Bone marrow (tissue), 2 donors: ENCODE measurements at places on chromosomes 11 and 22.

DNA sequence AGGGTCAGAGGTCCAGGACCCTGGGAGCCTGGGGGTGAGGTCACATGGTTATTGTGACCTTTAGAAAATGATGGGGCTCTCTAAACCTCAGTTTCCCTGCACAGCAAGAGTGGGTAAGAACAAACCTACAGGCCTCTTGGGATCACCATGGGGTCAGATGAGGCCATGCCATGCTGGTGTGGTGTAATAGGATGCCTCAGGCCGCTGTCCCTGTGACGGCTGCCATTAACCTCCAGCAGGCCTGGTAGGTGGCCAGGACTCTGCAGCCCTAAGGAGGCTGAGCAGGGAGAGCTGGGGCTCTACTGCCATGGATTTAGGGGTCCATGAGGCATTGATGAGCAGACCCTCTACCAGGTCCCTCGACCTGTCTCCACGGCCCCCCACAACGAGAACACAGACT, 265.5 kb downstream of the CTTN start:
- DNase-seq, result no peak

DNA sequence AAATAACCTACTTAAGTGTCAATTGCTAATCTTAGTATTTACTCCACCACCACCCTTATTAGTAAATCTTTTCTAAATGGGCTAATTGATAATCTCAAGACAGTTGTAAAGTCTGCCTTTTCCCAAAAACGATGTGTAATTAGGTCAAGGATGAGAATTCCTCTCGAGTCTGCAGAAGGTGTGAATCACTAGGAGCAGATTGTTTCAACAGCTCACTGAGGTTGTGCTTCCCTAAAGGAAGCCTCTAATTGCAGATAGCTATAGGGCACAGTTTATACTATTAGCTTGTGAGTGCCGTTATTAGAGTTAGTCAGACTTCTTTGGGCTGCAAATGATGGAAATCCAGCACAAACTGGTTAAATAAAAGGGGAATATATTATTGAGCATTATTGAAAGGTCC, 84.9 kb downstream of the C11orf91 start:
- no peak for DNase-seq

DNA sequence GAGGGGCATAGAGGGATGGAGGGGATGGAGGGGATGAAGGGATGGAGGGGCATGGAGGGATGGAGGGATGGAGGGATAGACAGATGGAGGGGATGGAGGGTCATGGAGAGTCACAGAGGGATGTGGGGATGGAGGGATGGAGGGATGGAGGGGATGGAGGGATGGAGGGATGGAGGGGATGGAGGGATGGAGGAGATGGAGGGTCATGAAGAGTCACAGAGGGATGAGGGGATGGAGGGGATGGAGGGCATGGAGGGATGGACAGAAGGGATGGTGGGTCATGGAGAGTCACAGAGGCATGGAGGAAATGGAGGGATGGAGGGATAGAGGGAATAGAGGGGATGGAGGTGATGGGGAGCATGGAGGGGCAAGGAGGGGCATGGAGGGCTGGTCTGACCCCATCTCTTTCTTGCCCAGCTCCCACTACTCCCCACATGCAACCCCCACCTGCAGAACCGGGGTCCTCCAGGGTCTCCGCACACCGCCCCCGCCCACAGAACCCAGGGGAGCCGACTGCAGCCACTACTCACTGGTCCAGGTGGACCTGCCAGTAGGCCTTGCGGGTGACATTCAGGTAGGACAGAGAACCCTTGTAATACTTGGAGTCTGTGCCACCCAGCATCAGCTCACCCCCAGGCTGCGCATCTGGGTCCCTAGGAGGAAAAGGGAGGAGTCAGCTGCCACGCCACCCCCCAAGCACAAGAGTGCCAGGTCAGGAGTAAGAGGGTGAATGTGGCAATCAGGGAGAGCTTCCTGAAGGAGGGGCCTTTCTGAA, 4.2 kb upstream of the IFITM10 start:
- no peak for DNase-seq

GRCh38 chr11:12156301-12157140, 46.1 kb downstream of the MICAL2 start:
- no peak for DNase-seq

DNA sequence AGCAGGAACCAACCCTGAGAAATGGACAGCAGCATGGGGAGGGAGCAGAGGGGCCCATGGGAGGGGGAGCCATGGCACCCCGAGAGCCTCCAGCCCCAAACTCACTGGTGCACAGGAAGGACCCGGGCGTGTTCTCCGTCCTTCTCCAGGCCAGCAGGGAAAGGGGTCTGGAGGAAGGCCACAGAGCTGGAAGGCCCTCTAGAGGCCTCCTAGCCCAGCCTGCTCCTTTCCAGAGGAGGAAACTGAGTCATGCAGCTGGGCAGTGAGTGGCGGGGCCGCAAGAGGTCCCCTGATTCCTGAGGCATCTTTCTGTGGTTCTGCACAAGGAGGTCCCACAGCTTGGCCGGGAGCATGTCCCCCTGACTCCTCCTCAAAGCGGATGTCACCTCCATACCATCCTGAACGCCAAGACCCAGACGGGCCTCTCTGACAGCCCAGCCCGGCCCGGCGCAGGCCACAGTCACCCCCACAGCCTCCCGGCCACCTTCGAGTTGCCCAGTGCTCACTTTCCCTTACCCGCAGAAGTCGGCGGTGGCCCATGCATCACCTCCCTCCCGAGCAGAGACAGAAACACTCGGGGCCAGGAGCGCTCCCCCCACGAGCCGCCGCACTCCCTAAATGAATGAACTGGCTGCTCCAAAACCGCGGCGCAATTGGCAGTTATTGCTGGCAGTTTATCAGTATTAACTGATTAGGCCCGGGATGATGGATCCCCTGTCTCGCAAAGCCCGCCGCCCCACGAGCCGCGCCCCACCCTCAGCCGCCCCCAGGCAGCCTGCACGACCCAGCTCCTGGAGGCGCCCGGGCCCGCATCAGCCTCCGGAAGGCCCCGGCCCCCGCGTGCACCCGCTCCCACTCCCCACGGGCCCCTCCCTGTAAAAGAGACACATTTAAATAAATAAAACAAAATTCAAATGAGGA, 272.5 kb downstream of the BUD13 start:
- DNase-seq, result no peak

- no peak for DNase-seq
Measured at GRCh38 chr22:48343461-48343860, 1484.2 kb downstream of the BRD1 start.

DNA sequence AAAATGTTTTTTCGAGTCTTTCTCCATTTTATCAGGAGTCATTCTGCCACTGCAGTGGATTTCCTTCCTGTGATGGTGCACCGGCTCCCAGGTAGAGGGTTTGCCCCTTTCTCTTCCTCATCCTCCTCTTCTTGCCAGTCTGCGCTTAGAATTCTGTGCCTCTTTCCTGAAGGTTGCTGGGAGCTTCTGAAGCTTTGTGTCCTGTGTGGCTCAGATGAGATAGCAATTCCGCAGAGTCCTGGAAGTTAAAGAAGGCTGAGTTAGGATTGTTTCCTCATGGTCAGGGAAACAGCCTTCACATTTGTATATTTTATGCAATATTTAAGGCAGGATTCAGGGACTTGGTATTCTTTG, 264 bp downstream of the BCO2 start:
- DNase-seq, result no peak

GRCh38 chr11:126640186-126640585, 284.7 kb downstream of the ST3GAL4 start:
- DNase-seq, result no peak

DNA sequence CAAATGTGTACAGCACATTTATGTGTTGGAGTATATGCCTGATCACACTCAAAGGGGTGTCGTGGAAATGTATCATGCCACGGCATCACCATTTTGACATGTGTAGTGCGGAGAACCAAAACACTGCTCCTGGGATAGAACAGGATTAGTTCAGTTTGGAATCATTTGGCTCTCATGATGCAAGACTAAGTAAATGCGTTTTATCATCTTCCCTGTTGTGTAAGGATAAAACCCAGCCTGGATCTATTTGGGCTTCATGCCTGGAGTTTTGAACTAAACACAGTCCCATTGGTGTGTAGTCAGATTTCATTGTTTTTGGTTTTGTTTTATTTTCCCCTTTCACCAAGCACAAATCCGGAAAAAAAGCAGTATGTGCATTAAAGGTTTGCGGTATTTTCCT, 574.3 kb downstream of the NTM start:
- DNase-seq, result no peak

- no peak for DNase-seq
Measured at GRCh38 chr11:111992206-111992855, 32.9 kb upstream of the DLAT start.

- DNase-seq, result no peak
Measured at GRCh38 chr22:47035425-47035881, 273.0 kb downstream of the TBC1D22A start.

DNA sequence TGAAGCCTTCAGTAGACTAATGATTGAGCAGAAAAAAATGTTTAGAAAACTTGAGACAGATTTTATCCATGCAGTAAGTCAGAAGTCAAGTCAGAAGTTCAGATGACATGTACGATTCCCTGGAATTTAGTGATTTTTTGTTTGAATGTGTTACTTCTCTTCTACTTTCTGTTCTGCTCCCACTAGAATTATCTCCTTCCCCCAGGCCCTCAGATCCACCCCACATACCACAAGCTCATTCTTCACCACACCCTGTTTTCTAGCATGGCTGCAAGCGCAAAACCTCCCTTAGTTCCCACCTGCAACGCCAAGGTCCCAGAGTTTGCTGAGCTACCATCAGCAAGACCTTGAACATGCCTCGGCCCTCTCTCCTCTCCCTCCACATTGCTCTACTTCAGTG, 64.1 kb downstream of the KCNJ1 start:
- no peak for DNase-seq
